NCI-H82 (cell line): ENCODE measurements at places on chromosomes 5 and 9.
A peak's percentile ranks its signal among the peaks of the same experiment; 100 is the strongest.

DNA sequence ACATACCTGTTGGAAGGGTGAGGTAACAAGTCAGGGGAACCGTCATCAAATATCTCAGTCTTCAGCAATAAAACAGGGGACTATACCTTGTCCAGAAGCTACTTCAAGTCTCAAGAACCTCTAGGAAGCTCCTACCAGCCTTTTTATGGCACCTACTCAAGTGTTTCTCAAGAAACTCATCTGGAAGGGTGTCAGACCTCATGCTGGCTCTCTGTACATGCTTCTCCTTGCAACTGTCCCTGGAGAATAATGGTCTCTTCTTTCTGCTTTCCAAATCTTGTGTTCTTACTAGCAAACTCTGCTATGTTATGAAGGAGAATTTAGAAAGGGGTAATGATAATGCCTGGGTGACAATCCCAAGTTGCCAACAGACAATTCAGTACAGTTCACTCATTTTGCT lies 8.3 kb upstream of the PTAR1 start:
- no peak for DNase-seq

GRCh38 chr9:136951541-136952320 lies at the start of gene LCN12:
Gene LCN12, plus strand, starts transcription at chr9:136952273. Its CDS starts 55 bp downstream, at chr9:136952328.
- DNase-seq, result no peak

DNA sequence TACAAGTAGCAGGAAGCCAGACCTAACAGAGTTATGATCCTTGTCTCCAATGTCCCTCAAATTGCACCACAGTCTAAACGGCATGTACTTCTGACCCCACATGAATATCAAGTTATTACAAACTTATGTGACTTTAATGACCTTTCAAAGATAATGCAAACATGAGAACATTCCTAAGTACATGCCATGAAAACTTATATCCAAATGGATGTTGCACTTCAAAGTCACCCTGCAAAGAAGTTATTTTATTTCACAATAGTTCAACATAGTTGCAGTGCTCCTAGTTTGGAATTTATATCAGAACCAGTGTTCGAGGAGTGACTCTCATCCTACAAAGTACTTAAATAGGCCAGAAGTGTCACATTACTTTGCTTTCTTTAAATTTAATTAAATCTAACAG lies 41.2 kb upstream of the ITGA1 start:
- DNase-seq, result no peak

DNA sequence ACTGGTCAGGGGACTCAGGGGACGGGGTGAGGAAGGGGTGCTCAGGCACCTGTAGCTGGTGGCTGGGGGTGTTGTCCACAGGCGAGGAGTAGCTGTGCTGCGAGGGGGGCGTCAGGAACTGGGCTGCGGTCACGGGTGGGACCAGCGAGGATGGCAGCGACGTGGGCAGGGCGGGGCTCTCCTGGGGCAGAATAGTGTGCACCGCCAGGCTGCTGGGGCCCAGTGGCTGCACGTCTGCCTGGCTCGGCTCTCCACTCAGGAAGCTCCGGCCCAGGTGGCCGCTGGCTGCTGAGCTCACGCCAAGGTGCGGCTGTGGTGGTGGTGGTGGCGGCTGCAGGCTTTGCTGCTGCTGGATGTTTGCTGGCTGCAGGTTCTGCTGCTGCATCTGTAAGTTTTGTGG lies 13.3 kb upstream of the SEC16A start:
- DNase-seq, result no peak

- DNase-seq, result no peak
Measured at GRCh38 chr9:101478906-101479305, 43.3 kb upstream of the ALDOB start.

DNA sequence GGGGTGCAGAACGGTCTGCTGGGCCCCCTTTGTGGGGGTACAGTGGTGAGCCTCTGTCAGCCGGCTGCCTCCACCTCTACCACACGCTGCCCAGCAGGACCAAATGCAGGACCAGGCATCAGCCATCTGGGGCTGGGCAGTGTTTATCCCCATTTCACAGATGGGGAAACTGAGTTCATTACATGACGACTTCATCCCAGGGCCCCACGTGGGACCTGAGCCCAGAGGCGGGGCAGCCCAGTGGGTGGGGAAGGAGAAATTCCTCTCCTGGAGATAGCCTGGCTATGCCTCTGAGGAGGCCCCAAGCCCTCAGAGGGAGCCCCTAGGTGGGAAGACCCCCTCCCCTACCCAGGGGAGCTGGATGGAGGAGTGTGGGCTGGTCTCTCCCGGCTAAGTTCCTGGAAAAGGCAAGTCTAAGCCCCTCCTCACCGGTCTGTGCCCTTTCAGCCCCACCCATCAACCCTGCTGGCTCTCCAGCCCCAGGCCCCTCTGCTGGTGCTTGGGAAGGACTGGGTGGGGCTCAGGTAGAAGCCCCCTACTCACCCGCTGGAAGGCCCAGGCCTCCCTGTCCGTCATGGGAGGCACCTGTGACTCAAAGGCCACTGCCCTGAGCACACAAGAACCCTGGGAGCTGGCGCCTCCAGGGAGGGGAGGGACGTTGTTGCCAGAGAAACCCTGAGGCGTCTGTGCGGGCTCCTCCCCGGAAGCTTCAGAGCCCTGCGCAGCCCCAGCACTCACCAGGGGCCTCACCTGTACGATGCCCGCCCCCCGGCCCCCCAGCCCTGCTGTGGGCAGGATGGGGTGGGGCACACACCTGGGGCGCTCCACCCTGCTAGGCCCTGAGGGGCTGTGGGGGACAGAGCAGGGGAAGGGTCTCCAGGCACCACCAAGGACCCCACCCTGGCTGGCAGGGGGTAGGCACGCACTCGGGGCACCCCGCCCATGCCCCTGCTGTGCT lies 7.4 kb upstream of the CCDC187 start:
- DNase-seq, result peak; percentile 17
